ENCODE measurements at places on chromosomes 2 and 18.

GRCh38 chr2:11541693-11542274, 7.9 kb downstream of the GREB1 start:
- no peak for DNase-seq

GRCh38 chr2:134233728-134234136, 20.1 kb upstream of the MGAT5 start:
- no peak for DNase-seq

DNA sequence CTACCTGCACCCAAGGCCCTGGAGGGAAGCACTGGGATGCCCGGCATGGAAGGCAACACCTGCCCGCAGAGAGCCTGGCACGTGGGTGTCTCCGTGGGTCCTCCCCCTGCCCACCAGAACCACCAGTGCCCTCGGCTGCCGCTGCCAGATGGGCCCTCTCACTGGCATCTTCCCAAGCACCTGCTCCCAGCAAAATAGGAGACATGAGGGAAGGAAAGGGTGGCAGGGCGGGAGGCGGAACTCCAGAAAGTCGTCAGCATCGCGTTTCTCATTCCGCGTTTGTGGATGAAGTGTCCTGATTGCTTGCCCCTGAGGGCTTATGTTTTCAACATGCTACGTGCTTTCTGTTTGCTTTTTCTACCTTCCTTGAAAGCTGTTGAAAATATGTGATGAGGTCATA, 8.8 kb upstream of the SNTG2 start:
- DNase-seq: no peak

DNA sequence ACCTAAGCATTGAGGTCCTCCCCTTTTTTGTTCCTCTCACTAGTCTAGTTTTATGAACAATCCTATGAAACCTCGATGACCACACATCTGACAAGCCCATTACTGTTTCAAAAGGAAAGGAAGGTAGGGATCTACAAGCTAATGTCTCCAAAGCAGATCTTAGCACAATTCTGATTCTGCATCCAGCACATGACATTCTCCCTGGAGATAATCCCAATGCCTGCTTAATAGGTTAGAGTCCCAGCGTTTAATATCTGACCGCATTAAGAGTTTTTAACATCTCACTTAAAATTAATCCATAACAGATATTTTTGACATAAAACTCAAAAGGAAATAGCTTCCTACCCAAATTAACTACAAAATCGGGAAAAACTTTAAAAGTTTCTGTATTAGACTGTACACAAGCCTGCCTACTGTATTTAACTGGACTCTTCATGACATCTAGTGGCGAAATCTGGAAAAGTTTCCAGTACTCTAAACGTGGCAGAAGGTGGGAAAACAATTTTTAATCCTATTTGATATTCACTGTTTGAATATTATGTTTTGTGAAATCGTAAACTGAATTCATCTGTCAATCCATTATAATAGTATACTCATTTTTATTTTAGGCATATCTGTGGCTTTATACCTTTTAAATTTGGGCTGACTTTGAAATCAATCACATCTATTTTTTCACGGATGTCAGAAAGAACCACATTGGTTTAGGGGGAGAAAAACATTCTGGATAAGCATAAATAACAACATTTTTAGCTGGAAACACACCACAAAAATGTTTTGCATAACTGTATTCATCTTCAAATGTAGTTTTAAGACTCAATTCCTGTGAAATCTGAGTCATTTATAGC, 62.4 kb downstream of the TXNL1 start:
- peak; percentile 52 for DNase-seq

DNA sequence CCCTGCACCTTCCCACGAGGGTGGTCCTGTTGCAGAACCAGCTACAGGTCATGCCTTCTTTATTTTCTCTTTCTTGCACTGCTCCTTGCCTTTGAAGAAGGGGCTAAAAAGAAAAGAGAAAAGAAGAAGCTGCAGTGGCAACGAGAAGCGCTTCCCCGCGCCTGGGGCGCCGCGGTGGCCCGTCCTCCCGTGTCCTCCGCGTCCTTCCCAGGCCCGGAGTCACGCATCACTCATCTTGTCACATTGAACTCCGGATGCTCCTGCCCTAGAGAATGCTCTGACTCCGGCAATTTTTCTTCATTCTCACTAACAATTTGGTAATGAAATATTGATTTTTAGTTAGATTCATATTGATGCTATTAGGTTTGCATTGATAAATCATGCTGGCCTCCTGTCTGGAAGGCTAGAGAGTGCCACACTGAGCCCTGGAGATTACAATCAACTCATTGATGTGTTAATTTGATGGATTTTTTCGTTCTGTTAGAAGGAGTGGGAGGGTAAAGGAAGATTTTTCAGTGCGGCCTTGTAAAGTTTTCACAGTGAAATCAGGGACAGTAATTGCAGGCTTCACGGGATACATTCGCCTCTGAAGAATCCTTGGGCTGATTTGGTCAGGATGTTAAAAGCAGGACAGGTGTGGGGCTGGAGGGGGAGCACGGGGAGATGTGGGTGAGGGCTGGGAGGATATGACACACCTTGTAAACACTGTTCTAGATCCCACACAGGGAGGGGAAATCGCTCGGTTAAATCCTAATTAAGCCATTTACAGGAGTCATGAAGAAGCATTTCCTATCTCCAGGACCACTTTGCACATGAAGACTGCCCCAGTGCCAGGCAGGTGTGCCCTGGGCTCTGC, 349.3 kb downstream of the ZNF516 start:
- no peak for DNase-seq

DNA sequence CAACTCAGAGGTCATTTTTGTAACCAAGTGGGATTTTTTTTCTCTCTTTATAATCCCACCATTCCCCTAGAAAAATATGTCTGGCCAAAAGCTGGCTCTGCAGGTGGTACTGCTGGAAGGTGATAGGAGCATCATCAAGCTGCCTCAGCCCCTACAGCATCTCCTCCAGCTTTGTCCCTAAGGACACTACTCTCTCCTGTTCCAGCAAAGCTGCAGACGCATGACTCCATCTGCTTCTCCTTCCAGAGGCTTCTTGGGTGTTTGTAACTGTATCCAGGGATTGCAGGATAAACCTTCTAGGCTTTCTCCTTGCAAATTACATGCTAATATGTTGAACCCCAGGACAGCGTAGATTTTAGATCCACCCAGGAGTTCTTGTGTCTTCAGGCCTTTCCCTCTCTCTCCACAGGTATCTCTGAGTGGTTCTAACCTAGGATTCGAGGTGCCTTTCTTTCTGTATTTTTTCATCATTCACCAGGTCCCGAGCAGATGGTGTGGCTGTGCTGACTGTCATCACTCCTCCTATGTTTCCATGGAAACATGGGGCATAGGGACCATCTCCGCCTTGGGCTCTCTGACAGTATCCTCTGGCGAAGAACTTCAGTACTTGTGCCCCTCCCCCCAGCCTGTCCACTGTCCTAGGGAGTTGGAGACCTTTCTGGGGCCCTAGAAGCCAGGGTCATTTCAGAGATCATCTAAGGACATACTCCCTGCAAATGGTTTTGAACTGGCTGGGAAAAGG, 34.3 kb downstream of the AFF3 start:
- DNase-seq: no peak

DNA sequence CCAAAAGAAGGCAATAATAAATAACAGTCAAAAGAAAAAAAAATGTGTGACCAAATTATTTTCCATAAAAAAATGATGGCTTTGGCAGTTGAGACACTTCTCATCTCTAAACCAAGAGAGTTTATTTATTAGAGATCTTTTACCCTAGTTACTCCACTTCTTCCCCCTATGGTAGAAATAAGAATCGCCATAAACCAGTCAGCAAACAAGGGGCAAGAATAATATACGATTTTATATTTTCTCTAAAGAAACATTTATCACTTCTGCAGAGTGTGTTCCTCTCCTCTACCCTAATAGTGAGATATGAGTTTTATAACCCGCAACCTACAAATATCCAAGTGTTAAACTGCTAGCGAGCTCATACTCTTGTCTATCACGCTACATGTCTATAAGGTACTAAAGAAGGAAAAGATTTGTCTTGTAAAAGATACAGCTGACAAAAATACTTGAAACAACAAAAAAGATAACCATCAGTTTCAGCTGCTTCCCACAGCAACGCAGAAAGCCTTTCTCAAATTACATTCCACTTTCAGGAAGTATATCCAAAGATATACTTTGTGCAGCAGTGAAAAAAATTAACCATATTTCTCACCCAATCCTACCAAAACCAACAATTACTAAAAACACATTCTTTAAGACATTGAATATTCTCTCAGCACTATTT, 2.3 kb downstream of the RNF103 start:
- DNase-seq: no peak

DNA sequence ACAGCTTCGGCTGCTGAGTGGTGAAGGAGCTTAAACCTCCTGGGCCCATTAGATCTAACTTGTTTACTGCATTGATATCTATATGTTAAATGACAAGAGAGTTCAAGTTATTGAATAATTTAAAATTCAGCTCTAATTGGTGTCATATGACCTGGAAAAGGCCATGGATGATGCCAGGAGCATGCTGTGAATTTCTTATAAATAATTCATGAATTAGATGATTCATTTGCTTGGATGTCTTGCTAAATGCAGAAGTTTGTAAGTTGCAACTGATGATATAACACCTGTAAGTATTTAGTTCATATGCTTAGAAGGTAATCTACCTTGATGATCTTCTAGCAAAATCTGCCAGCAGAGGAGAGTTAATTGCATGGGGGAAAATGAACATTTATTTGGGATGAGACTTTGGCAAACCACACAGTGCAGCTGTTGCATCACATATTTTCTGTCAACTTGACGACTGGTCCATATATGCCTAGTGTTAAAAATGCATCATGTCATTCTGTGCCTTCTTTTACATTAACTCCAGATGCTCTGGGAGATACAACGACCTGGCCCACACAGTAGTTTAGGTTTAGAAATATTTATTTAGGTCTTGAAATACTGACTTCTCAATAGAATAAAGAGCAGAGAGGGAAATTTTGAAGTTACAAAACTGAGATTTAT, 226.3 kb downstream of the KIAA1328 start:
- DNase-seq: no peak

DNA sequence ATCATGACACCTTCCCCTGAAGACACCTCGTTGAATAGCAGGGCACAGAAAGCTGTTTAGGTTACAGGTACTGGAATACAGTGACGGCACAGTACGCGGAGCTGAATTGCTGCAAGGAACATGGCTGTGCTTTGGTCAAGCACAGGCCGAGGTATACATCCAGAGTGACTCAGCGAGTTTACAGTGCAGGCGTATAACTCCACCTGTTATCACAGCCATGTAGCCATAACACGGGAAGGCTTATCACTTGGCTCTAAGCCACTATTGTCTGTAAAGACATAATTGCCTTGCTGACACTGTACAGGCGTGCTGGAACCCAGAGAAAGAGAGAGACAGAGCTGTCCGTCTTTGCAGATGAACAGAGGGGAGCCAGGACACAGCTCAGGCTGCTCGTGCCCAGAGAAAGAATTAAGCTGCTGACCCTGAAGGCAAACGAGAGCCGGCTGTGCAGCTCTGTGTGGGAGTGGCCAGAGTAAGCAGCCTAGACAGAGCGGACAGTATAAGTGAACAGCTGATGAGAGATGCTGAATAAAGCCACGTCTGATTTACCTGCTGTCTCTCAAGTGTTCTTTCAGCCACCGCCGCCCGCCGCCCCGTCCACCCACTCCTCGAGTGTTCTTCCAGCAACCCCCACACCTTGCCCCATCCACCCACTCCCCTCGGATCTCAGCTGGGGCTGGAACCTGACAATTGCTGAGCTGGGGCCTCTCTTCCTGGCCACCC, 87.3 kb upstream of the PPP1CB start:
- peak; percentile 91 for DNase-seq

DNA sequence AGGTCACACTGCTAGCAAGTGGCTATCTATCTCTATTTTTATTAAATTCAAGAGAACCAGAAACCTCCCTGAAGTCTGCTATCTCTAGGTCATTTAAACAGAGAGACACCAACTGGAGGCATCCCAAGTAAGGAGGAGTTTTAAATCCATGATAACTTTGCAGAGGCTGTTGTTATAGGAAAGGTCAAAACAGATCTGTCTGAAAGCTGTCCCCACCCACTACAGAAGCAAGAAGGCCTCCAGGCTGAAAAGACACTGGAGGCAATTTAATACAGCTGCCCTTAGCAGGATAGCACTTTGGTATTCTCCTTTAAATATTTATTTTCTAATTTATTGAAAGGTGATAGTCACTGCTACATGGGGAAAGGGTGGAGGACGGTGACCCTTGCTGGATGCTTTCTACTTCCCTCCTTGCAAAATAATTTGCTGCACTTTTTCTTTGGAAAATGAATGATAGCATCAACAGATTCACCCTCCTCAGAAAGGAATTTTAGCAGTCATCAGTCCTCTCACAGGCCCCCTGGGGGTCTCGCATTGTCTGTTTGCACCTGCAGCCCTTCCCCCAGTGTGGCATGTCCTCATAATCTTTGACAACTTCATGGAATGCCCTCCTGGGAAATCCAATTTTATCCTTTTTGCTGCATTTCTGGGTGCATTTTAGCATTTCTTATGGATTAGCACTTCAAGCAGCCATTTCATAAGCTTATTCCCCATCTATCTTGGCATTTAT, 429.5 kb upstream of the TNP1 start:
- DNase-seq: no peak

DNA sequence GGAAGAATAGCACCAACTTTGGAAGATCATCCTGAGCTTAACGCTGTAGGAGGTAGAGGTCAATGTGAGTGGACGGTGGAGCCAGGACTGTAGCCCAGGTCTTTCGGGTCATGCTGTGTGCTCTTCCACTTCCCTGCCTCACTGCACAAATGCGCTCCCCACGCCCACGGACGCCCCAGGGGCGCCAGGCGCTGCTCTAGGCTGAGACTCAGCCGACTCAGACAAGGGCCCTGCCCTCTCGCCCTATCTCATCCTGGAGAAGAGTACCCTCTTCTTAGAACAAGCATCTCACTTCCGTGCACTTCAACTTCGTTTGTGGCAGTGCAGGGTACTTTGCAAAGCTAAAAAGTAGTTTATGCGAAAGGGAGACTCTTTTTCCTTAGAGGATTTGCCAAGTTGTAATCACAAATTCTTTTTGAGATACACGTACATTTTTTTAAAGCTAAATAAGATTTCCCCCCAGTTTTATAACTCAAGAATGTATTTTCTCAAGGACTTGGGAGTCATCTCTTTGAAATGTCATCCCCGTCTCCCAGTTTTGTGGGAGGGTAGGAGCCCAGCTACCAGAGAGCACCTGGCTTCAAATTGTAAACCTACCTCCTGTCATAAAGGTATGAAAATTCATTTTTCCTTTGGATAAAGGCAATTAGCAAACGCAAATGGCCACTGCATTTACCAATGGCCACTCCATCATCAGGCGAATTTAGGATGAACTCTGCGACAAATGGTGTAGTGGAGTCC, 1.2 kb upstream of the PRELID3A start:
- no peak for DNase-seq

DNA sequence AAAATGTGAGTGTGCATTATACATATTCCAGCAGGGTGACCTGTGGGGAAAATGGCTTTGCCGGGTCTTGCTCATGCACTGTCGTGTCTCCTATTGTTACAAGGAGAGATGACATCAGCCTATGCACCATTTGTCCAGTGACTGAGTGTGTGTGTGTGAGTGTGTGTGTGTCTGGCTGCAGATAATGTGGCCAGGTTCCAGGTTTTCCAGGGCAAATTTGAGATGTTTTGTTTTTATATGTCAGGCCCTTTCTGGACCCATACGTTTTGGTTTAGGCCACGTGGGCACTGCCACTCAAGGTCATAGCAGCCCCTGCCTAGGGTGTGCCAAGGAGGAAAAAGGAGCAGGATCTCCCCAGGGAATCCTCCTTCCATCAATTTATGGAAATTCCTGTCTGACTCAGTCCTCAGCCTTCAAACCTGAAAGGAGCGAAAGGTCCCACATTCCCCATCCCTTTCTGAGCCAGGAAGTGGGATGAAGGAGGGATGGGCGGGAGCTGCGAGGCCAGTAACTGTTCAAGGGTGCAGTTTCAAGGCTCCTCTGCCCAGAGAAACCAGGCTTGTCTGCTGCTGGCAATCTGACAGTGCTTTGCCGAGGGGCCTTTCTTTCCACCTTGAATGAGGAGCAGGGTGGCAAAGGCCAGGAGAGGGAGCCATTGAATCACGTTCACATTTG, 93.0 kb upstream of the SMAD2 start:
- peak; percentile 42 for DNase-seq

All from small intestine (tissue), 16 donors.